NCI-H1930 (cell line): ENCODE measurements at places on chromosomes 7 and 10.

DNA sequence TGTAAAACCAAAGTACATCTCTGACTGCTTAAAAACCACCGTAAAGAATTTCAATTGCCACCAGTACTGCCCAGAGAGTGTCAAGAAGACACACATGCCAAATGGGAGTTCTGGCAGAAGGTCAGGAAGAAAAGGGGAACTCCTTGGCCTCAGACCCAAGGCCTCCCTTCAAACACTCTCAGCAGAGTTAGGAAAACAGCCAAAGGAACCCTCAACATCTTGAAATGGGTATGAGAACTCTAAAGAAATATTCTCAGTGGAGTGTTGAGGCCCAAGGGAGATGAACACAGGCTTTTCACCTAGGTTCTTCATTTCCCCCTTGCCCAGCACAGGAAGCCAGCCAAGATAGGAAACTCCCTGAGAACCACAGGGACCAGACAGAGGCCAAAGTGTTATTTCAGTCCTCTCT, 96.1 kb upstream of the ASAH2 start:
- no peak for DNase-seq

- peak; percentile 65 for DNase-seq
These were observed 27.5 kb downstream of the PVRIG start for GRCh38 chr7:100247152-100247757.

- no peak for DNase-seq
These were observed 25.7 kb upstream of the CDK14 start for GRCh38 chr7:90570373-90570959.

GRCh38 chr10:106107706-106108105, 1056.8 kb downstream of the SORCS1 start:
- no peak for DNase-seq

- no peak for DNase-seq
These were observed 22.4 kb upstream of the PRSS58 start for GRCh38 chr7:142280263-142280662.

DNA sequence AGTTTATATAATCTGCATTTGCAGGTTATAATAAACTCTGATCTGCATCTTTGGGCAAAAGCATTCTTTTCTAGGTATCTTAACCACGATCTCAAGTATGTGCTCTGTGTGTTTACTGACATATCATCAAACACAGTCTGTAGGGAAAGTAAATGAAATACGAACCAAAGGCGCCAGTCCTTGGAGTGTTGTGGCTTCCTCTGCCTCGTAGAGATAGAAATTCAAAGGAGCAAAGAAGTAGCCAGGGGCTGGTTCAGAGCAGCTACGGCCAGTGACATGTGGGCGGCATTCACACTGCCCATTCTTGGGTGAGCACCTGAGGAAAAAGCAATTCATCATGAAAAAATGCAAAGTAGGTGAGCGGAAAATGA, 38.7 kb downstream of the LAMB4 start:
- DNase-seq, result no peak
